NCI-H2171 treated with DMSO at 0.1 percent for 48 hours (cell line): ENCODE measurements at places on chromosomes 4 and X.
A peak's percentile ranks its signal among the peaks of the same experiment; 100 is the strongest.

- DNase-seq = no peak
Observed at GRCh38 chr4:121724671-121725070, 27.9 kb upstream of the ANXA5 start.

GRCh38 chrX:153556767-153557166 is 39.3 kb downstream of the ATP2B3 start:
- DNase-seq = peak; percentile 46

DNA sequence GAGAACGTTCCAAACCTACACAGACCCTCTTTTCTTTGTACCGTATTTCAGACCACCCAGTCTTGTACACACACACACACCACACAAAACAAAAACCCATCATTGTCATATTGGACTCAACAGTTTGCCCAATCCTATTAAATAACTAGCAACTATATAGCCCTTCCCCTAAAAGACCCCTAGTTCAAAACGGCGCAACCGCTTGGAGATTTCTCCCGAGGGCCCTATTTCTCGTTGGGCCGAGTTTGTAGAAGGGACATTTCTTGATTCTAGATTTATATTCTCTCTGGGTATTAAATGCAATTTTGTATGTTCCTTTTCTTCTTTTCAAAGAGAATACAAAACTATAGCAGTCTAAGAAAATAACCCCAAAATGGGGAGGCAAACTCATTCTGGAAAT is 547 bp upstream of the PDGFRA start:
- DNase-seq = no peak

DNA sequence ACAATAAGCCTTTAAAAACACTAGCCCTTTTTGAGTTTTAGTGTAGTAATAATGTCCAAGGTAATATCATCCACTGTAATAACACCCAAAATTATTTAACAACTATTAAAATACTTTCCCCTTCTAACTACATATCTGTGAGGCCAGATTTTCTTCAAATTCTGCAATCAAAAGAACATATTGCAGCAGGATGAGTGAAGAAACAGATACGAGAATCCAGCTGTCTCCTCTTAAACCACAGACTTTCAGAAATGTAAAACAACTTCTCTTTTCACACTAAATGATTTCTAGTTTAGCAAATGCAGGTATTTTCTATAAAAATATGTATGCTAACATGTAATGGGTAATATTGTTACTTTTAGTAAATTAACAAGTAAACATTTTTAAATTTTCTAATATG is 148.9 kb downstream of the PRDM5 start:
- no peak for DNase-seq

DNA sequence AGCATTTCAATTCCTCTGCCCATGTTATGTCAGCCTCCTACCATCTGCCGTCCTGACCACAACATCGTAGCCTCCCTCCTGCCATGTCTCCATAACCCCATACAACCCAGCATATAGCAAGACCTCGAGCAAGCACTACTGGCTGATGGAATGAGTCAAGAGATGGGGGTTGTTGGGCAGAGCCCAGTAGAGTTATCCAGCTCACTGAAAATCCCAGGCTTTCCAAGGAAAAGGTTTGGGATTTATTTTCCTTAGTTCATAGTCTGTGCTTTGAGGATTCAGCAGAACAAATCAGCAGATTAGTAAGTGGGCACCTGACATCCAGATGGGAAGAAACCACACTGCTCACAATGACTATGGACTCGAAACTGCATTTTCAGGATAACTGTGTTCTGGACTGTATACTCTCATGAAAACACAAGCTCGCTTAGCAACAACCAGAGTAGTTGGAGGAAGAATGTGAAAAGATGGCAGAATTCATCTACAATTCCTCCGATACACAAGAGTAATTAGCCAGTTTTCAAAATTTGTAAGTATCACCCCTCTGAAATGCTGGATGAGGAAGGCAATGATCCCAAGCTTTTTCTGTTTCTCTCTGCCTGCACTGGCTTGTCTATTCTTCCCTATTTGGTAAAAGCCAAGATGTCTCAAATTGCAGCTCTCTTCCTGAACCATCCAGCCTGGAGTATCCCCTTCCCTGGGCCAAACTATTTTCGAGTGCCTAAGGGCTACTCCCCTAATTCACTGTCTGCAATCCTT is 186.2 kb upstream of the TBL1X start:
- DNase-seq = peak; percentile 6

GRCh38 chr4:128524311-128524710 is 236.7 kb upstream of the PGRMC2 start:
- DNase-seq = no peak

DNA sequence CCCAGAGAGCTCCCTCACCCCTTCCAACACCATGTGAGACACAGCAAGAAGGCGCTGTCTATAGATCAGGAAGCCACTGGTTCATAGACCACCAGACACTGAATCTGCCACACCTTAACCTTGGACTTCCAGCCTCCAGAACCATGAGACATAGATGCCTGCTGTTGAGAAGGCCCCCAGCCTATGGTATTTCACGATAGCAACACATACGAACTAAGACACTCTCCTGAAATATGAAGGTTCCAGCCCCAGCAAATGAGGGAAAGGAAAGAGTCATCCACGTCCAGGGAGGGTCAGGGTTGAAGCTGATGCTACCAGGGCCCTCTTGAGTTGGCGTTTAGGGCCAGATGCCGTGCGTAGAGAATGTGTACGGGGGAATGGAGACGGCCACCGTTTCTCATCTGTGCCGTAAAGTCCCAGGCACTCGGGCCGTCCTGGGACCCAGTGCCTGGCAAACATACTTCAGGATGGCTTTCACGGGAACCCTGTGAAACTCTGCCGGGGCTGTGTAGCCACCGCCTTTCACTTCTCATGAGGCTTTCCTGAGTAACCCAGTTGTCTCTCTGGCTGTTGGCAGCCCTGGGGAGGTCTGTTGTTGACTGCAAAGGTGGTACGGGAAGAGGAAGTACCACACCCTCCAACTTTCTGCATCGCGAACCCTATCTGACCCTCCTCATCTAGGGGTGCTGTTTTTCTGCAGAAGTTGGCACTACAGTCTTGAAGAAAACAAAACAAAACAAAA is 17.7 kb upstream of the P2RY8 start:
- DNase-seq = no peak
